ENCODE measurements at places on chromosomes 5 and 9. TPM values are rescaled to one million over a fixed set of nuclear protein-coding genes. Genes with fewer than 3 reads are reported as not detected.

Gene SGCD
- total RNA-seq, result 46.4 TPM

Gene SIT1
- total RNA-seq, result not detected

Gene SLC6A7
- total RNA-seq, result 0.11 TPM

Gene EIF4E1B
- 0.55 TPM for total RNA-seq

Data from camera-type eye (tissue), 1 donor.